ENCODE measurements at places on chromosomes 6 and 20.

DNA sequence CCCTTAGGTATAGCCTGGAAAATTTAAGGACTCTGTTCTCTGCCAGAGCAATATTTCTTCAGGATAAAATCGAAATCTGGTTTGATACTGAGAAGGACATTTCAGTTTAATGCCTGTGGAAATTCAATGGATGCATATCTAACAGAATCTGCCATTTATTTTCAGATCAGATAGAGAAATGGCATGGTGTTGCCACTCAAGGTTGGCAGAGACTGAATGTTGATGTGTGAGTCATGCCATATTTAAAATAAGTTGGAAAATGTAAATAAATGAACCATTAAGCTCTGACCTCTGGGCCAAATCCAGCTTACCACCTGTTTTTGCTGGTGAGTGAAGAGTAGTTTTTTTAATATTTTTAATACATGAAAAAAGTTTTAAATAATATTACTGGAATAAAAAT, 594.6 kb downstream of the DOK5 start:
- DNase-seq = no peak

- DNase-seq = no peak
Measured at GRCh38 chr6:82208913-82209312, 38.6 kb downstream of the IBTK start.

DNA sequence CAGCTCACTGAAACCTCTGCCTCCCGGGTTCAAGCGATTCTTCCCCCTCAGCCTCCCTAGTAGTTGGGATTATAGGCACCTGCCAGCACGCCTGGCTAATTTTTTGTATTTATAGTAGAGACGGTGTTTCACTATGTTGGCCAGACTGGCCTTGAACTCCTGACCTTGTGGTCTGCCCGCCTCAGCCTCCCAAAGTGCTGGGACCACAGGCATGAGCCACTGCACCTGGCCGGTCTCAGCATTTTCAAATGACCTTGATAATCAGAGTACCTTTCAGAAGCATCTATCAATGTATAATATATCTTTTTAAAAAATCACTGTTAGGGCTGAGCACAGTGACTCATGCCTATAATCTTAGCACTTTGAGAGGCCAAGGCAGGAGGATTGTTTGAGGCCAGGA, 143.0 kb downstream of the DOK5 start:
- no peak for DNase-seq

- no peak for DNase-seq
Measured at GRCh38 chr6:52324189-52324588, 37.8 kb upstream of the PAQR8 start.

DNA sequence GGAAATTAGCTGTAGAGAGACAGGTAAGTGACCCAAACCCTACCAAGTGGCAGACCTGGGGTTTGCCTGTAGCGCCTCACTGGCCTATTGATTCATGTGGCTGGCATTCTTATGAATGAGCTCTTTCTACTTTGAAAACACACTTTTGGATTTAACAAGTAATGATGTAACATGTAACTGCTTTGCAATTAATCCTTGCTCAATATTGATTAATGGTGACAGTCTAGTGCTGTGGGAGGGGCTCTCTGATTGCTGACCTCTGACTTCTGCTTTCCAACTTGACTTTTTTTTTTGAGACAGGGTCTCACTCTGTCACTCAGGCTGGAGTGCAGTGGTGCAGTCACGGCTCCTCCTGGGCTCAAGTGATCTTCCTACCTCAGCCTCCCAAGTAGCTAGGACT, 82.7 kb downstream of the TIAM2 start:
- DNase-seq = no peak
